ENCODE measurements at places on chromosomes 1 and 21. TPM values are rescaled to one million over a fixed set of nuclear protein-coding genes. Genes with fewer than 3 reads are reported as not detected.

DNA sequence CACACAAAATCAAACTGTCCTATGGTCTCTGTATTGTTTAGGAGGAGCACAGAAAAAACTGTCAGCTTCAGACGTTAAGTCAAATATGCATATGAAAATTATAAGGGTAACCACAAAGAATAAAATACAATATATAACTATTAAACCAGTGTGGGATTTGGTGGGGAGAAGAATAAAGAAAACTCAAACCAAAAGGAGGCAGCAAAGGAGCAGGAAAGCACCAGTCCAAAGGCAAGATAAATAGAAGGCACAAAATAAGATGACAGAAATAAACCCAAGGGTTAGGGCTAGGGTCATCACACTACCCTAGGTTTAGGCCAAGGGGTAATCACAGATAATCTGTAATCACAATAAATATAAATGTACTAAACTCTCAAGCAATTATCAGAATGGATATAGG lies 32.8 kb downstream of the DLGAP3 start:
- DNase-seq, result no peak

Gene SIK1
- polyA plus RNA-seq, result 5.4 TPM

Gene TRIM58
- polyA plus RNA-seq, result 0.75 TPM

DNA sequence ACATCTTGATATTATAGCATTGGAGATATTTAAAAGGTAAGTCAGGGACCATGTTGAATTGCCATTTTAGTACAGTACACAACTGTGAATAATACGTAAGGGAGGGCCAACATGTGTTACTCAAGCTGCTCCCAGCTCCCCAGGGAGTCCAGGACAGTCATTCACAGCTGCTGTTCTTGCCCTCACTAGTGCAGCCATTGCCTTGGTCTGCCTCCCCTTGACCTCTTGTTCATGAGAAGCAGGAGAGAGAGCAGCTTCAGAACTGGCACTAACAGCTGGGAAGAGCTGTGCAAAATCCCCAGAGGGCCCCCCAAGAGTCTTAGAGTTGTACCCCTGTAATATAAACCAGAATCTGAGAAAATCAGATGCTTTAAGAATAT lies 16.4 kb downstream of the TCEANC2 start:
- DNase-seq, result no peak

Gene LAPTM5
- polyA plus RNA-seq, result 18.3 TPM

Gene LRRC71
- 1.1 TPM for polyA plus RNA-seq

- DNase-seq, result no peak
Measured at GRCh38 chr1:54252371-54252936, 52.5 kb downstream of the MRPL37 start.

DNA sequence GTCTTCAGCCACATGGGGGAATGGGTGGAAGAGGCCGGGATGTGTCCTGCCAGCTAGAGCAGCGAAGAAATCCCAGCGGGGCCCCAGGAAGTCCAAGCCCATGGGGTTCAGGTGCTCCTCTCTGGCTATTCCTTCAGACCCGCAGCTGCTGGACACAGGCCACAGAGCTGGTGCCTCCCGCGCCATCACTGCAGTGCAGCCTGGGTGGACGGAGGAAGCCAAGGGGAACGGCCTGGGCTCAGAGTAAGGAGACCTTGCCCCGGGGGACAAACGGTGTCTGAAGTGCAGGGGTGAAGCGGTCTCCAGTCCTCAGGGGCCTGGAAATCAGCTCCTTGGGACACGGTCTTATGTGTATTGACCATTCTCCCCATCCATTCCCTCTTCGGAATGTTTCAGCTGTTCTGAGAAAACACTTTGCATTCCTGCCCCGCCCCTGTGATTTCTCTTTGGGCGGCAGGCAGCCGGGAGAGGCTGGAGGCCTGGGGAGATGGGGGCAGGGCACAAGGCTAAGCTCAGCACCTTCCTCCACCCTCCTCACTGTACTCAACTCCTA lies 18.4 kb downstream of the MTHFR start:
- DNase-seq, result no peak

GRCh38 chr1:2299131-2299627 lies 71.1 kb downstream of the SKI start:
- DNase-seq, result no peak

DNA sequence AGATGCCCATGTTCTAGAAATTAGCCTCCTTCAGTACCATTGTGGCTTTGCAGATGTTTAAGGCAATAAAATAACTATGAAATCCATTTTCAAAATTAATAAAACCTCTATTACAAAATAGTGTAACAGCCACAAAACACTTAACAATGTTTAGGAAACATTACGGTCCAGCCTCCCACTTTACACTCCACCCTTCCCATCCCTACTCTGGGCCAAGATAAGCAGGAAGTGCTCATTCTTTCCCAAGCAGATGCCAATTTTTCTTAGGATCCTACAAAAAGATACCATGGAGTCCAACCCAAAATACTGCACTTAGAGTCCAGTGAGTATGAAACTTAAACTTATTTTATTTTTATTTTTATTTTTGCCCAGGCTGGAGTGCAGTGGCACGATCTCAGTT lies 150.8 kb downstream of the NR5A2 start:
- no peak for DNase-seq

GRCh38 chr1:244150665-244151064 lies 99.6 kb downstream of the ZBTB18 start:
- no peak for DNase-seq

DNA sequence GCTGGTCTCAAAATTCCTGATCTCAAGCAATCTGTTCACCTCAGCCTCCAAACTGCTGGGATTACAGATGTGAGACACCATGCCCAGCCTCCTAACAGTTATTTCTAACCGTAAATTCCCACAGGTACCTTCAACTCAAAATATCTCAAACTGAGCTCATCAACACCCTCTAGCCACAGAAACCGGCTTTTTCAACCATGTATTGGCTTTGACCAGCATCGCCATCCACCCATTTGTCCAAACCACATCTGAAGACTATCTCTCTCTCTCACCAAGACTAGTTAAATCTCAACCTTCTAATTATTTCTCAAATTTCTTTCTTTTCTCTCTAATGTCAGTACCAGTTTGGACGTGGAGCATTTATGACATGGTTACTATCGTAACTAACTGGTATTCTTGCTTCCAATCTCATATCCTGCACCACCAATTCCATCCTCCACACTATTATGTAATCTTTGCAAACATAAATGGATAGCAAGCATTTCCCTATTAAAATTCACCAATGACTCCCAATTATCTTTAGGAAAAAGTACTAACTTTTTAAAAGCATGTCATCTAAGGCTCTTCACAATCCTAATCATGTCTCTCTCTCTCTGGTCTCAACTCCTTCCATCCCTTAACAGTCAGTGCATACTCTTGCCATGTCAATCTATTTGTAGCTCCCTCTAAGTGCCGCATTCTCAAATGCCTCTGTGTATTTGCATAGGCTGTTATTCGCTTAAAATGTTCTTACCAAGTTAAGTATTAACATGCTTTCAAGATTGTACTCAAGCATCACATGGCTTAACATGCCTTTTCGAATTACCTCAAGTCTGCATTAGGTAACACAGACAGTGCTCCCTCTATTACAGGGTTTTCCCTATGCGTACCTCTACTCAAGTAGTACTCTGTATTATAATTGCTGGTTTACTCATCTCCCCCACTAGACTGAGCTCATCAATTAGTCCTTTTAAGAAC lies 18.1 kb downstream of the RSBN1 start:
- peak; percentile 23 for DNase-seq

Gene CLDN17
- polyA plus RNA-seq, result not detected

Gene LCE1D
- polyA plus RNA-seq, result not detected

DNA sequence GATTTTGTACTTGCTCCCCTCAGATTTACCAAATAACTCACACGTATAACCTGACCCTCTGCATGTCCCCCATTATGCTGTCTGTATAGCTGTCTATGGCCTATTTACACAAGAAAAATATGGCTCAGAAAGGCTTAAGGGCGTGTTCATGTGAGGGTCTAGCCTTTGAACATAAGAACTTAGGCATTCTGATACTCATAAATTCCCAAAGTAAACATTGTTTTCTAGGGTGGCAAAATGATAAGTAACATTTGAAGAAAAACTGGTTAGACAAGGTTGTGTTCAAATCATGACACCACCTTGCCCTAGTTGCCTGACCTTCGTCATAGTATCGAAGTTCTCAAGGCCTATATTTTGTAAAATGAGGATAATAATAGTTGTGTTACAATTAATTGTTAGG lies 394.6 kb downstream of the LRRIQ3 start:
- DNase-seq, result no peak

Gene OR2L3
- not detected for polyA plus RNA-seq

GRCh38 chr21:25328736-25329135 lies 278.5 kb downstream of the MRPL39 start:
- DNase-seq, result no peak

Gene CD52
- polyA plus RNA-seq, result 3.3 TPM

Gene ZNF692
- 45.7 TPM for polyA plus RNA-seq

DNA sequence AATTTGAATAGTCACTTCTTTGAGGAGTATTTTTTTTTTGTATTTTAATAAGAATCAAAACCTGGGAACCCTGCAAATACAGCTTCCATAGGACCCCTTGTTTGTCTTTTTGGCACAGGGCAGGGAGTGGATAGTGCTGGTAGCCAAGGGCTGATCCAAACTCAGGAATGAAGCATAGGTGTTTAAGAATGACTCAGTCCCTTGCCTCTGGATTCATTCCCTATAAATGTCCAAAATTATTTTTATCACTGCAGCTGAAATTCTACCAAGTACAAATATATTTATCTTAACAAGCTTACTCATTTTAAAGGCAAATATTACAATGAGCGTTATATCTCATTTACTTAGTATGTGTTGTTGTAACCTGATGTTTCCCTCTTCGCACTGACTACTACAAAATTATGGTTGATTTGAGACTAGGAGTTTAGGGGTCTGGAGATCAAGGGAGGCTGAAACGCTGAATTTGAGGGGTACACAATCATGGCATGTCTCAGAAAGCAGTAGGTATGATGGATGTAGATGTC lies 278.6 kb upstream of the LYPLAL1 start:
- DNase-seq, result no peak

Gene HRNR
- polyA plus RNA-seq, result 1.2 TPM

GRCh38 chr1:13699936-13700520 lies at the start of gene PRDM2:
TSS of gene PRDM2 (plus strand) at chr1:13700188. CDS start at chr1:13715606, 15,418 bp downstream.
- no peak for DNase-seq

Gene KCNA2
- 0.95 TPM for polyA plus RNA-seq

Gene TMEM54
- polyA plus RNA-seq, result 10.1 TPM

Gene PEAR1
- 17.8 TPM for polyA plus RNA-seq

DNA sequence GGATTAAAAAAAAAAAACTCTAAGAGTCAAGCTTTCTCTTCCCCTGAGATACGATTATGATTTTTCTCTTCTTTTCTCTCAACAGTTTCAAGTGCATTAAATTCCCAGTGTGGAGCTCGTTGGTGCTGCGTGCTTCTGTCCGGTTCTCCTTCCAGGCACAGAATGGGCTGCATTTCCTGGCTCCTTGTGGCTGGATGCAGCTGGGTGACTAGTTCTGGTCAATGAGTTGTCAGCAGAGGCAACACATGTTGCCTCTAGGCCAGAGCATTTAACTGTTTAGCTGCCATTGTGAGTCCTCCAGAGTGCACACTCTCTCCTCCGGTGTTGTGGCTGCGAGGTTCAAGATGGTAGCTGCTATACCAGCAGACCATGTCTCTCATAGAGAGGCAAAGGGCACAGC lies 312.9 kb downstream of the RRAGC start:
- no peak for DNase-seq

- no peak for DNase-seq
Measured at GRCh38 chr21:37865156-37865555, 51.1 kb downstream of the KCNJ6 start.

DNA sequence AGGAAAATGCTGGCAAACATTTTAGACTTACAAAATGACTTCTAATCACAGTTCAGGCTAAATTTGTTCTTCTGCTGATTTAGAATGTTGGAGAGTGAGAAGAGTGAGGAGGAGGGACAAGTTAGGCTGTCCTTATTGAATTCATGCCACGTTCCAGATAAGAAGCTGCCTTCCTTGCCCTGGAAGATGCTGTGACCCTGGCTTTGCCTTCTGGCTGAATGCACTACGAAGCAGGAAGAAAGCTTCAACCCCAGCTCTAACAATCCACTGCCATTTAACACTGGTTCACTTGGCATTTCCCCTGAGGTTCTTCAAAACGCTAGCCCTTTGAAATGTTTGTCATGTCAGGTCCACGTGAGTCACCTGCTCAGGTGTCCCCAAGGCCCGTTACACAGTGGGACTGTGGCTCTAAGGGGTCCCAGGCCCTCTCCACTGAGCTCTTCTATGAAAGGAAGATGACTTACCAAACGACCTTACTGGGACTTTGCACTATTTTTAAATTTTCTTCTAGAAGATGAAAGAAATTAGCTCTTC lies 30.0 kb upstream of the LRRC8C start:
- no peak for DNase-seq

DNA sequence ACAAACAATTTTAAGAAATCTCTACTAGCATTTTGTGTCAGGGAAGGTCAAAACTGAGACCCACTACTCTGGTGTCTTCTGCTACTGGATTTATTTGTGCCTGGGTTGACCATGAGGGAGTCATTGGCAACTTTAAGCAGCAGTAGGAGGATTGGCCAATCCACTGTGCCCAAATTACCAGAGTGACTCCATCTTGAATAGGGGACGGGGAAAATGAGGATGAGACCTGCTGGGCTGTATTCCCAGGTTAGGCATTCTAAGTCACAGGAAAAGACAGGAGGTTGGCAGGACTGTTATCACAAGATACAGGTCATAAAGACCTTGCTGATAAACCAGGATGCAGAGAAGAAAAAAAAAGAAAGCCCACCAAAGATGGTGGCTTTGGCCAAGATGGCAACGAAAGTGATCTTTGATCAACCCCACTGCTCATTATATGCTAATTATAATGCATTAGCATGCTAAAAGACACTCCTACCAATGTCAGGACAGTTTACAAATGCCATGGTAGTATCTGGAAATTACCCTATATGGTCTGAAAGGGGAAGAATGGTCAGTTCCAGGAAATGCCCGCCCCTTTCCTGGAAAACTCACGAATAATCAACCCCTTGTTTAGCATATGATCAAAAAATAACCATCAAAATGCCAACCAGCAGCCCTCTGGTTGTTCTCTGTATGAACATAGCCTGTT lies 200.9 kb downstream of the LTN1 start:
- DNase-seq, result no peak

GRCh38 chr1:6785728-6786505 lies 663 bp downstream of the CAMTA1 start:
- peak; percentile 30 for DNase-seq

Gene TTC39A
- polyA plus RNA-seq, result 9.6 TPM

GRCh38 chr1:205965036-205965884 lies 22.0 kb upstream of the SLC26A9 start:
- DNase-seq, result no peak
